ENCODE measurements at places on chromosomes 6 and 20. TPM values are rescaled to one million over a fixed set of nuclear protein-coding genes. Genes with fewer than 3 reads are reported as not detected.

Gene RBPJL
- total RNA-seq: not detected

Gene CCDC170
- total RNA-seq: 1.8 TPM

Gene SALL4
- total RNA-seq: 3.5 TPM

Gene CABLES2
- 1.8 TPM for total RNA-seq

Gene SHLD1
- 1.5 TPM for total RNA-seq

Gene LY6G6C
- total RNA-seq: not detected

Gene SLC17A1
- total RNA-seq: not detected

Gene ID4
- 29.7 TPM for total RNA-seq

Gene STX11
- 0.36 TPM for total RNA-seq

DNA sequence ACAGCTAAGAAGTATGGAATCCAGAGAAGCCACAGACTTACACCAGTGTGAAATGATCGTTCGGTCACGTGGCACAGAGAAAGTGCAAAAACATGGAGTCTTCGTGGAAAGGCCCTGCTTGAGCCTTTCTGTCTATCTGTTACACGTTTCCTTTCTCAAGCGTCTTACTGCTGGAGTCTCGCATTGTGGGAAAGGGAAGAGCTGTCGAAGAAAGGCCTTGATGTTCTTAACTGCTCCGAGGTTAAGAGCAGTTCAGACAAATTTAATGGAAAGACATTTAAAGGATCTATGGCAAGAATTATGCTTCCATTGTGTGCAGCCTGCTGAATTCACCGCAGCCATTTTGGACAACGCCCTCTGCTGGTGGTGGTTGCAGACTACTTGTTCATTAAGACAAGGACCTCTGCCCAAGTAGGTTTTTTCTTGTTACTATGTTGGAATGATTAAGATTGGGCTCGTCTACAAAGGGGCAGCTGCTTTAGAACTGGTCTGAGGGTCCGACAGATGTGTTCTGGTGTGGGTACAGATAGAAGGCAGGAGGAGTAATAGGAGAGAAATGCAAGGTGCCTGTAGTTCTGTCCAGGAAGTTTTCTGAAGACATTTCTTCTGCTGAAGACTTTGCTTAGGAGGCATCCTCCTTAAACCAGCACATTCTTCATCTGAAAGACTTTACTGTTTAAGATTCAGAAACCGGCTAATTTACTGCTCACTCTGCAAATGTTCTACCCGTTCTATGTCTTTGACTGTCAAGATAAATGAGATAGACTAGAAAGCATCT lies 24.7 kb upstream of the CCN6 start:
- H3K36me3 ChIP-seq: no peaks in the 10 kb centered on the region
- H3K4me3 ChIP-seq: no peak overlapping the region
- DNase-seq: no peak
- H3K27ac ChIP-seq: no peak overlapping the region

DNA sequence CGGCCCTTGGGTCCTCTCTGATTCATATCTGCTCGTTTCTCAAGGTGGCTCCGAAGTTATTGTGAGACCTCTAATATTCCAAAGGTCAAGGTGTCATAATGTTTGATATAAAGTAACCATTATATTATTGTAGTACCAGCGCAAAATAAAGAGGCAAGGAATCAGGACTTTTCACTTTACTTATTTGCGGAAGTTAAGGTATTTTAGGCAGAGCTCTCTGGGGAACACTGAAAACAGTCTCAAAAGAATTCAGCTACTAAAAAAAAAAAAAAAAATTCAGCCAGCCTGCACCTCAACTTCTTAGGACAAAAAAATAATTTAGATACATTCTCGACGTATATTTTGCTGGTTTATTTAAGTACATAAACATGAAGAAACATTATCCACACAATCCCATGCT lies 2.4 kb downstream of the OSER1 start:
- peaks cover 47% of the 10 kb centered on the region for H3K4me1 ChIP-seq
- no peaks in the 10 kb centered on the region for H3K27me3 ChIP-seq
- DNase-seq: no peak
- H3K27ac ChIP-seq: no peak overlapping the region
- H3K4me3 ChIP-seq: no peak overlapping the region

GRCh38 chr6:170184316-170184715 lies 106.6 kb downstream of the DLL1 start:
- no peaks in the 10 kb centered on the region for H3K27me3 ChIP-seq
- H3K36me3 ChIP-seq: no peaks in the 10 kb centered on the region
- no peak for DNase-seq
- H3K27ac ChIP-seq: no peak overlapping the region

- peak; percentile 26 for DNase-seq
- H3K4me1 ChIP-seq: no peaks in the 10 kb centered on the region
- no peak overlapping the region for H3K4me3 ChIP-seq
- no peak overlapping the region for H3K27ac ChIP-seq
Observed at GRCh38 chr6:41040940-41041536, 1.2 kb upstream of the TSPO2 start.

DNA sequence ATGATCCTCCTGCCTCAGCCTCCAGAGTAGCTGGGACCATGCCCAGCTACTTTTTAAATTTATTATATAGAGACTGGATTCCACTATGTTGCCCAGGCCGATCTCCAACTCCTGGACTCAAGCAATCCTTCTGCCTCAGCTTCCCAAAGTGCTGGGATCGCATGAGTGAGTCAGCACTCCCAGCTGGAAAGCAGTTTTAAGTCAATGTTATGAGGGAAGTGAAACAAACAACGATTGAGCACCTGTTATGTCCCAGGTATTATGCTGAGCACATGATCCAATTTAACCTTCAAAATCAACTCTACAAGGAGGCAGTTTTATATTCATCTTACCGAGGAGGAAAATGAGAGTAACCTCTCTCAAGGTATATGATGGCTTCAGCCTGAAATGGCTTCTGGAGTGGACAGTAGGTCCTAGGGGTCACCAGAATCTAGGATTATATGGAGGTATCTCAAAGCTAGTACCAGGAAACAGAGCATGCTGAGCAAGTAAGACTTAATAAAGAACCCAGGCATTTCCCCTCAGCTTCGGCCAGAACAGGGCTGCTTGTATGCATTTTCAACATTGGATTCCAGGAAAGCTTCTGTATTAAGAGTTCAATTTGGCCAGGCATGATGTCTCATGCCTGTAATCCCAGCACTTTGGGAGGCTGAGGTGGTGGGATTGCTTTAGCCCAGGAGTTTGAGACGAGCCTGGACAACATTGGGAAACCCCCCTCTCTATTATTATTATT lies 55.0 kb downstream of the EDN1 start:
- peaks cover 27% of the 10 kb centered on the region for H3K4me1 ChIP-seq
- H3K27me3 ChIP-seq: peaks cover 6% of the 10 kb centered on the region
- no peaks in the 10 kb centered on the region for H3K36me3 ChIP-seq
- no peak overlapping the region for H3K27ac ChIP-seq
- peak; percentile 39 for DNase-seq

GRCh38 chr6:115404446-115404845 lies 656.2 kb downstream of the FRK start:
- H3K4me1 ChIP-seq: no peaks in the 10 kb centered on the region
- DNase-seq: no peak
- H3K36me3 ChIP-seq: no peaks in the 10 kb centered on the region

GRCh38 chr20:15278041-15278440 lies 940.6 kb upstream of the FLRT3 start:
- no peaks in the 10 kb centered on the region for H3K4me1 ChIP-seq
- no peak overlapping the region for H3K27ac ChIP-seq
- H3K27me3 ChIP-seq: no peaks in the 10 kb centered on the region
- no peak overlapping the region for H3K4me3 ChIP-seq

- H3K27me3 ChIP-seq: no peaks in the 10 kb centered on the region
- H3K4me3 ChIP-seq: no peak overlapping the region
- H3K27ac ChIP-seq: no peak overlapping the region
- H3K36me3 ChIP-seq: peaks cover 34% of the 10 kb centered on the region
- peak; percentile 71 for DNase-seq
Observed at GRCh38 chr6:42971746-42972327, 7.1 kb downstream of the PEX6 start.

GRCh38 chr6:35151466-35151865 lies 10.3 kb upstream of the TCP11 start:
- H3K27me3 ChIP-seq: no peaks in the 10 kb centered on the region
- H3K4me3 ChIP-seq: no peak overlapping the region
- H3K36me3 ChIP-seq: no peaks in the 10 kb centered on the region

- H3K27me3 ChIP-seq: peaks cover 22% of the 10 kb centered on the region
- no peaks in the 10 kb centered on the region for H3K36me3 ChIP-seq
- H3K27ac ChIP-seq: no peak overlapping the region
- no peaks in the 10 kb centered on the region for H3K4me1 ChIP-seq
- H3K4me3 ChIP-seq: no peak overlapping the region
- peak; percentile 52 for DNase-seq
Observed at GRCh38 chr20:2578475-2579192, 42.3 kb downstream of the TMC2 start.

GRCh38 chr6:133956416-133957049 lies 3.5 kb downstream of the TBPL1 start:
- no peak overlapping the region for H3K27ac ChIP-seq
- no peak for DNase-seq
- H3K4me3 ChIP-seq: no peak overlapping the region
- no peaks in the 10 kb centered on the region for H3K36me3 ChIP-seq

- H3K4me3 ChIP-seq: peak overlapping the region; percentile 9
- H3K27me3 ChIP-seq: no peaks in the 10 kb centered on the region
- no peaks in the 10 kb centered on the region for H3K36me3 ChIP-seq
Observed at GRCh38 chr6:3438190-3439167, 18.4 kb downstream of the SLC22A23 start.

DNA sequence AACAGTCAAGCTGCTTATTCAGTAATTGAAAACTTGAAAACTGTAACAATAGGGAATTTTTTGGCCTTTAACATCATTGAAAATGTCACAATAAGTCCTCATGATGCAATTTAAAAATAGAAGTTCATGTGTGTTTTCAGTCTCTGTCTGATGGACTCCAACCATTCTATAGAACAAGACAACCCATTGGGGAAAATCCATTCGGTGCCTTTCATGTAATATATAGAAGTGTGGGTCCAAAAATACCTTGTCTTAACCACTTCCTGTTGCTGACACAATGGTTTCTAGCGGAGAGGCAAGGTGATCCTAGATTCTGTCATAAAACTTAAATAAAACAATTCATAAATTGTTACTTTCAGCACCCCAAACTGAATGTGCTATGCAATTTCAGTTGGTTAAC lies 1131.3 kb upstream of the MAP3K7 start:
- no peaks in the 10 kb centered on the region for H3K27me3 ChIP-seq
- H3K27ac ChIP-seq: no peak overlapping the region
- no peaks in the 10 kb centered on the region for H3K36me3 ChIP-seq
- H3K4me3 ChIP-seq: no peak overlapping the region
- DNase-seq: no peak

- peak; percentile 68 for DNase-seq
- H3K36me3 ChIP-seq: no peaks in the 10 kb centered on the region
Observed at GRCh38 chr20:31843881-31844280, 1.5 kb downstream of the FOXS1 start.

DNA sequence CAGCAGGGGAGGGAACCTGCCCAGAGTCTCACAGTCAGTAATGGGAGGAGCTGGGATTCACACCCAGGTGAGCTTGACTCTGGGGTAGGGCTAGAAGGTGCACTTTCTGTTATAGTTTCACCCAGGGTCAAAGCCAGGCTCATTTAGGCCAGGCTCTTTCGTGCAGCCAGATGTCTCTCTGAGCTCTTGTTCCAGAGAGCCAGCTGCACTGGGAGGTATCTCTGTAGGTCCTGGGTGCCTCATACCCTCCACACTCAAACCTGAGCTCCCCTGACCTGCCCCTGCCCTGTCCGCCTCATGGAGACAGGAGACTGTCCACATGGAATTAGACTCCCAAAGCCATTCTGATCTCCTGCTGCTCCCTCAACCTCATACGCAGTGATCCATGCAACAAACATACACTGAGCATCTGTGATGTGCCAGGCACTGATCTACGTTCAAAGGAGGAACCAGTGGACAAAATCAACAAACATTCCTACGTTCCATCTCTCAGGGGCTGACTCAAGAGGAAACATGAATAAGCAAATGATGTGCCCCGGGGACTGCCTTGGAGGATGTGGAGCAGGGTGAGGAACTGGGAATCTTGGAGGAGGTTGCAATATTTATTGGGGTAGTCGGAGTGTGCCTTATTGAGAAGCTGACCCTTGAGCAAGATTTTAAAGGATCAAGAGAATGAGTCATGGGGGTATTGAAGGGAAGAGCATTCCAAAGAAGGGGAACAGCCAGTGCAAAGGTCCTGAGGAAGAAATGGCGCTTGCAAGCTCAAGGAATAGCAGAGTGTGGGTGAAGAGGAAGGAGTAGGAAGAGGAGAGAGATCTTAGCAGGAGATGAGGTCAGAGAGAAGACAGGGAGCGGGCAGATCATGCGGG lies 71.3 kb upstream of the TOX2 start:
- H3K27me3 ChIP-seq: no peaks in the 10 kb centered on the region
- no peak overlapping the region for H3K4me3 ChIP-seq
- DNase-seq: peak; percentile 93
- H3K27ac ChIP-seq: peak overlapping the region; percentile 63
- H3K4me1 ChIP-seq: peaks cover 33% of the 10 kb centered on the region
